ENCODE measurements at places on chromosomes 3 and 15. TPM values are rescaled to one million over a fixed set of nuclear protein-coding genes. Genes with fewer than 3 reads are reported as not detected.

The MCTP2 gene
- polyA plus RNA-seq: 0.67 TPM

The TARS3 gene
- polyA plus RNA-seq: 19.9 TPM

The EXOG gene
- 17.4 TPM for polyA plus RNA-seq

The CLDN18 gene
- 0.44 TPM for polyA plus RNA-seq
